ENCODE measurements at places on chromosomes 12 and 14.

GRCh38 chr14:75022655-75023054 is 19.9 kb downstream of the EIF2B2 start:
- peak; percentile 26 for DNase-seq

GRCh38 chr12:53207042-53207441 is at the start of gene ITGB7:
Gene ITGB7, minus strand, starts transcription at chr12:53207251. Its CDS starts 6,808 bp downstream, at chr12:53200443.
- DNase-seq = no peak

DNA sequence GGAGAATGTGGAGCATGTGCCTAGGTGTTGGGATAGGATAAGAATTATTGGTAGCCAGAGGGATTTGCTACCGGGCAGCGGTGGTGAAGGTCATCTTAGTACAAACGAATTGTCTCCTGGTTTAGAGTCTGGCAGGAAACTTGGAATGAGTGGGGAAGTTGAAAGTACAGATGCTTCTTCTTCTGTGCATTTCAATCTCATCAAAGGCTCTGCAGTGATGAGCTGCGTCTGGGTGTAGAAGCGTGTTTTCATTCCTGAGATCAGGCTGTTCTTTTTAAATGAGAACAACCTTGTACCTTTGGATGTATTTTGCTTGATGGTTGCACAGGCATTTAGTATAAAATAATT is 2.1 kb downstream of the WNK1 start:
- DNase-seq = no peak

DNA sequence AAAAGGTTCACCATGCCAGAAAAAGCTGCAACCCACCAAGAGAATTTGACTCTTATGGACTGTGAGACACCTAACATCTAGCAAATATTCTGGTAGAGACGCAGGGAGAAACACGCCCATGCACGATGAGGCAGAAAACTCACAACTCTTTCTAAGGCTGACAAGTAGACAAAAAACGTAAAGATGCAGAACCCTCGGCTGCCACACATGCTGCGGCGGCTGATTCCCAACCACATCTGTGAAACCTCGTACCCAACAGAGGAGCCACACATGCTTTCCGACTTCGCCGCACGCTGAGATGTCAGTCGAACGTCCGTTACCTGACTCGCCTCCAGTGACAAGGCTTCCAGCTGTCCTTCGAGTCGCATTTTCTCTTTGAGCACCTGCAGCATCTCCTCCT is 21.8 kb downstream of the GOLGA3 start:
- no peak for DNase-seq

- no peak for DNase-seq
Observed at GRCh38 chr12:129009833-129010622, 156.8 kb downstream of the GLT1D1 start.

GRCh38 chr12:95805864-95806671 is 15.5 kb upstream of the NTN4 start:
- DNase-seq = no peak

GRCh38 chr12:124432376-124432775 is 135.0 kb downstream of the NCOR2 start:
- peak; percentile 80 for DNase-seq

GRCh38 chr12:85781766-85782165 is 54.4 kb downstream of the RASSF9 start:
- no peak for DNase-seq

GRCh38 chr12:99055299-99055698 is 410.2 kb downstream of the APAF1 start:
- no peak for DNase-seq

GRCh38 chr12:120115692-120116440 is 687 bp downstream of the RAB35 start:
- DNase-seq = no peak

- no peak for DNase-seq
Observed at GRCh38 chr12:58026426-58026825, 85.1 kb downstream of the ATP23 start.

DNA sequence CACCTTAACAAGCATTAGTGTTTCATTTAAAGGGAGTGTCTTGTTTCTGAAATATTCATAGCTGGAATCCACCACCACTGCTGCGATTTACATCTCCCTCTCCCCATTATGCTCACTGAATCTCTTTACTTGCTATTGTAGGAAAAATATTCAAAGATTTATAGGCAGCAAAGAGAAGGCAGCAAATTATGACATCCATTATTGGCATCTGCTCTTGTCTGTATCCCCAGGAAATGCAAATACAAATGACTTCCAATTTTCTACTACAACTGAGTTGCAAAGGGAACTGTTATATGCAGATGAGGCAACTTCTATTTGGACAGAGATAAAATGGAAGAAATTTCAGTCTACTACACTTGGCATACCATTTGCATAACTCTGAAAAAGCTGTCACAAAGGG is 88.4 kb upstream of the PRKD1 start:
- no peak for DNase-seq

- no peak for DNase-seq
Observed at GRCh38 chr12:65196762-65197567, 27.6 kb downstream of the LEMD3 start.

DNA sequence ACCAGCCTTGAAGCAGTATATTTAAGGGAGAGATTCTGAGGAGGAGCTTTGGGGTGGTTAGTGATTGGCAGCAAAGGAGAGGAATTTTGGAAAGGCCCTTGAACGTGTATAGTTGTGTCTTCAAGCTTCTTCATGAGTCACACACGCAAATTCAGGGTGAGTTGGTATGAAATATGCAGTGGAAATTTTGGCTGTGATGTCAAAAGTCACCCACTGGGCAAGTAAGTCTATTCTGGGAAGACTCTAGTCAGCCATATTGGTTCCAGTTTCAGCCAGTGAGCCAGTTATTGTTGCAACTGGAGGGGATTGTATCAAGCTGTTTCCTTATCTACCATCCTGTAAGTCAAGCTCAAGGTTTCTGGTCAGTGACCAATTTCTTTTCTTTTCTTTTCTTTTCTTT is 32.0 kb upstream of the VASH1 start:
- no peak for DNase-seq

DNA sequence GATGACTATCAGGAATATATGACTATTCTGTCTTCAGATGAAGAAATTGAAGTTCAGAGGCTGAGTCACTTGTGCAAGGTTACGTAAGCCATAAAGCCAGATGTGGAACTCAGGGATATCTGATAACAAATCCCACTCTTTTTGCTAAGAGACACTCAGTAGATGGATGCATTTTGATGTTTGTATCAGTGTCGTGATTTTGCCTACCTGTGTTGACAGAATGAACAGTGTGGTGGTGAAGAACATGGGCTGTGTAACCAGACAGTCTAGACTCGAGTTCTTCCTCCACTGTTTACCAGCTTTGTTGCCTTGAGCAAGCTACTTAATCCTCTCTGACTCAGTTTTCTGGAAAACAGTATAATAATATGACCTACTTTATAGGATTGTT is 93.9 kb downstream of the DAAM1 start:
- DNase-seq = no peak

DNA sequence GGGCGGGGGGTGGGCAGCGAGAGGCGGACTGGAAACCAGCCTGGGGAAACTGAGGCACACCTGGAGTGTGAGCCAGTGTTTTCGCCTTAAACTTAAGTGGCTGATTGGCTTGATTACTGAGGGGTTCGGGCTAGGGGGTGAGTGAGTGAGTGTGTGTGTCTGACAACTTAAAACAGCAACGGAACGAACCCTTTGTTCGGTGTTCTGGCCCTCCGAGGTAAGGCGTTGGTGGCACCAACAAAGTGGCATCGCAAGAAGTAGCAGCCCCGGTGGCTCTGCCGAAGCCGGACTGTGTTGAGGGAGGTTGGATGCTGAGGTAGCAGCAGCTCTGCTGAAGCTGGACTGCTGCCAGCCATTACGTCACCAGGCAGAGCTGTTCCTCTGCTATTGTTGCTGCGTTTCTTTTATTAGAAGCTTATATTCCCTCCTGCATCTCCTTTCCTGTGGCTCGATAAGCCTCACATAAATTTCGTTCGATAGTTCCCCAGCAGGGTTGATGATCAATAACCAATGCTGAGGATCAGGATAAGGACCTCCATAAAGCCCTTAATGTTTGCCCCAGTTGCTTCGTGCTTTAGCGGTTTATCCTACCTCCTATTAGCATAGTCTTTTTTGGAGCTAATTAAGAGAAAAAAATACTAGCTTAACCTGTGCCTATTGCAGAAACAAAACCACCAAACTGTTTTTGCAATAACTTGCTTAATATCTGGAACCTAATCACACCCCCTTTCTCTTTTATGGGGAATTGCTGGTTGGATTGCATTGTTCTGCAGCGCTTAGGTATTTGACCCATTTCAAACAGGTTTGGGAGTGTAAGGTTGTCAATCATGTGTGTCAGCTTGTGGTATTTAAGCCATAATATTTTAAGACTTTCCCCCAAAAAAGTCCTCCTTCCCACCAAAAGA is 1.3 kb downstream of the GPR137C start:
- peak; percentile 88 for DNase-seq

DNA sequence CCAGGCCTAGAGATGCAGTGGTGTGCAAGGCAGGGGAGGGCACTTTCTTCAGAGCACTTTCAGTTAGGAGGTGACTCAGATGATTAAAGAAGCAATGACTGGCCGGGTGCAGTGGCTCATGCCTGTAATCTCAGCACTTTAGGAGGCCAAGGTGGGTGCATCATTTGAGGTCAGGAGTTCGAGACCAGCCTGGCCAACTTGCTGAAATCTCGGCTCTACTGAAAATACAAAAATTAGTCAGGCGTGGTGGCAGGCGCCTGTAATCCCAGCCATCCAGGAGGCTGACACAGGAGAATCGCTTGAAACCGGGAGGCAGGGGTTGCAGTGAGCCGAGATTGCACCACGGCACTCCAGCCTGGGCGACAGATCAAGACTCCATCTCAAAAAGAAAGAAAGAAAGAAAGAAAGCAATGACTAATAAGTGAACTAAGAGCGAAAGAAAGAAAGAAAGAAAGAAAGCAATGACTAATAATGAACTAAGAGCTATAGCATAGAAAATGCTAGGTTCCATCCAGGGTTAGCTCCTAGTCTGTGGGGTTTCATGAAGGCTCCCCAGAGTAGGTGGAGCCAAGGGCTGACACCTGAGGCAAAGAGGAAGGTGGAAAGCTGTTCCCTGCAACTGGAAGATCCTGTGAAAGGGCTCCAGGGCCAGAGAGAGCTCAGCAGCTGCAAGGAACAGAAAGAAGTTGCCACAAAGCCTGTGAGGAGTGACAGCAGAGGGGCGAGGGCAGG is 334.5 kb downstream of the CACNA1C start:
- no peak for DNase-seq

DNA sequence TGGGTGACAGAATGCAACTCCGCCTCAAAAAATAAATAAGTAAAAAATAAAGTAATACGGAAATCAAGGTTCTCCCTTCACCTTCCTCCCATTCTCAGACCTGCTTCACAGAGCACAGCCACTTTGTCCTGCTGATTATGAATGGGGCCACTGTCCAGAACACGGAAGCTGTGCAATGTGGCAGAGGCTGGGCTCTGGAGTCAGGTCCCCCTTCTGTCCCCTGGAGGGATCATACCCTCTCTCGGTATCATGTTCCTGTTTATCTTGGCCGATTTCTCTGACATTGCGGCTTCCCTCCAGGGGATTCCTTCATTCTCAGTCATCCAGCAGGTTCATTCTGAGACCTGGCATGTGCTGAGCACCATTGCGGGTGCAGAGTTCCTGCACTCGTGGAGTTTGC is 11.3 kb downstream of the PPP2R5C start:
- no peak for DNase-seq

- no peak for DNase-seq
Observed at GRCh38 chr12:71282020-71282419, 124.2 kb upstream of the TSPAN8 start.

- peak; percentile 87 for DNase-seq
Observed at GRCh38 chr14:99562856-99563748, 40.9 kb downstream of the CCDC85C start.

DNA sequence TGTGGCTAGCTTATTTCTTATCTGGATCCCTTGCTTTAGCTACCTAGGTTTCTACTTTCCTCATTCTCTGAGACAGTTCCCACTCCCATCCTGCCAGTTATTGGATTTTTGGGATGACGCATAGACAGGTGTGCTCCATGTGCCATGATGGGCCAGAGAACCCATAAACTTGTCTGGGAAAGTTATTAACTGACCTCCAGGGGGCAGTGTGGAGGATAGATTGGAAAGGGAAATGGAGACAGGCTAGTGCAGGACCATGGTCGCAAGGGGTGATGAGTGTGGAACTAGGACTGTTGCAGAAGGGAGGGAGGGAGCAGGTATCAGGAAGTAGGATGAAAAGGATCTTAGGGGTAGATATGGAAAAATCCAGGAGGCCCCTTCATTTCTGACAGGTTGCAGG is 80.3 kb downstream of the ESRRB start:
- DNase-seq = peak; percentile 28

- no peak for DNase-seq
Observed at GRCh38 chr14:62689733-62690132, 355.5 kb downstream of the KCNH5 start.

DNA sequence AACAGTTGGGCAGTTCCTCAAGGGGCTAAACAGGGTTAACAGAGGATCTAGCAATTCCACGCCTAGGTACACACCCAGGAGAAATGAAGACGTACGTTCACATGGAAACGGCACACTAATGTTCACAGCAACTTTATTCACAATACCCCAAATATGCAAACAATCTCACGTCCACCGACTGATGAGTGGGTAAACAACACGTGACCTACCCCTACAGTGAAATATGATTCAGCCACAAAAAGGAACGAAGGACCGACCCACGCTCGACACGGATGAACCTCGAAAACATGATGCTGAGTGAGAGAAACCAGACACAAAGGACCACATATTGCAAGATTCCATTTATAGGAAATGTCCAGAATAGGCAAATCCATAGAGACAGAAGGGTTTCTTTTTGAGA is 112.7 kb downstream of the NCOR2 start:
- no peak for DNase-seq

- no peak for DNase-seq
Observed at GRCh38 chr12:72865921-72866320, 593.8 kb downstream of the TRHDE start.

DNA sequence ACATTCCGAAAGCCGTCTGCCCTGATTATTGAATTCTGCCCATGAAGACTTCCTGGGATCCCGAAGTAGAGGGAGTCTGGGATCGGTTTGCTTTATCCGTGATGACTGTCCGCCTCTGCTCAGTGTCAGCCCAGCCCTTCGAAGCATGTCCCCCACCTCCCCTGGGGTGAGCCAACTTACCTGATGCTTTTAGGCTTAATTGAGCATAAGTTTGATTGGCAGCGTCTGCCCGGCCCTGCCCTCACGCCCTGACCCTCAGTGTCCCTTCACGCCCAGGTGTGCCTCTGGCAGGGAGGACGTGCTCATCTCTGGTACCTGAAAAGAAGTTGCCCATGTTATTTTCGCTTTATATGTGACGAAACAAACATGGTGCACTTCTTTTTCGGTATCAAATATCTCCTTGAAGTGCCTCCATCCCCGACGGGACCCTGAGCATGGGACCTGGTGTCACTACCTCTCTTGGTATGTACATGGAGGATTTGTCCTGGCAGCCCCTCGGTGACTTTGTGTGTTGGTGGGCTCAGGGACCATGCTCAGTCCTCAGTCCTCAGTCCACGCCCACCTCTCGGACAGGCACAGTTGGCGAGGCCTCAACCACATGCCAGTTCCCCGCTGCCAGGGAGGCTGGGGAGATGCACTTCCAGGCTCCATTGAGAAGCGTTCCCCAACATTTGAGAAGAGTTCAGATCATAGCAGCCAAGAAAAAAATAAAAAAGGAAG is 130.1 kb upstream of the RTL1 start:
- no peak for DNase-seq

GRCh38 chr12:130978785-130979184 is 25.1 kb downstream of the ADGRD1 start:
- DNase-seq = no peak
